ENCODE measurements at places on chromosomes 4 and X. TPM values are rescaled to one million over a fixed set of nuclear protein-coding genes. Genes with fewer than 3 reads are reported as not detected.

The ANXA5 gene
- total RNA-seq: 1,022 TPM

The SOWAHD gene
- total RNA-seq: 1.6 TPM

The MAGEB17 gene
- total RNA-seq: 0.11 TPM

The GPC4 gene
- 25.8 TPM for total RNA-seq

- no peak overlapping the region for H3K27ac ChIP-seq
- H3K4me3 ChIP-seq: no peak overlapping the region
- H3K27me3 ChIP-seq: no peaks in the 10 kb centered on the region
- no peaks in the 10 kb centered on the region for H3K4me1 ChIP-seq
- DNase-seq: no peak
Measured at GRCh38 chr4:177964693-177965168, 522.5 kb upstream of the AGA start.

GRCh38 chr4:168551945-168552695 is 55.3 kb downstream of the PALLD start:
- peak overlapping the region; percentile 87 for H3K27ac ChIP-seq
- H3K27me3 ChIP-seq: no peaks in the 10 kb centered on the region
- no peak for DNase-seq
- peaks cover 39% of the 10 kb centered on the region for H3K4me1 ChIP-seq

DNA sequence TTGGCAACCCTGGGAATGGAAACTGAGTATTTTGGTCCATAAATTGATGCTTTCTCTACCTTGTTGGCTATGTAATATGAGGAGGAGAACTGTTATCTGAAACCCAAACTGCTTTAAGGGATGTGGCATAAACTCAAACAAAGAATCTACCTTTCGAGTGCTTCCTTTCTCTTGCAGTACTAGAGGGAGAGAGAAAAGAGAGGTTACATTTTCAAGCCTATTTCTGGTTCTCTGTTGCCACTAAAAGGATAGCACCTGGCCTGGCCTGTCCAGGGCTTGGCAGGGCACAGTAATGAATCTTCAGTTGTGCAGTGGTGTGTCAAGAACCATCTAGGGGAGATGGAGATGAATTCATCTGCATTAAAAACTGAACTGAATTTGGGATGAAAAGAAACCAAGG is 308.6 kb downstream of the PTTG2 start:
- H3K4me1 ChIP-seq: no peaks in the 10 kb centered on the region
- no peaks in the 10 kb centered on the region for H3K27me3 ChIP-seq
- H3K36me3 ChIP-seq: no peaks in the 10 kb centered on the region
- no peak overlapping the region for H3K27ac ChIP-seq
- no peak for DNase-seq
- H3K4me3 ChIP-seq: no peak overlapping the region

DNA sequence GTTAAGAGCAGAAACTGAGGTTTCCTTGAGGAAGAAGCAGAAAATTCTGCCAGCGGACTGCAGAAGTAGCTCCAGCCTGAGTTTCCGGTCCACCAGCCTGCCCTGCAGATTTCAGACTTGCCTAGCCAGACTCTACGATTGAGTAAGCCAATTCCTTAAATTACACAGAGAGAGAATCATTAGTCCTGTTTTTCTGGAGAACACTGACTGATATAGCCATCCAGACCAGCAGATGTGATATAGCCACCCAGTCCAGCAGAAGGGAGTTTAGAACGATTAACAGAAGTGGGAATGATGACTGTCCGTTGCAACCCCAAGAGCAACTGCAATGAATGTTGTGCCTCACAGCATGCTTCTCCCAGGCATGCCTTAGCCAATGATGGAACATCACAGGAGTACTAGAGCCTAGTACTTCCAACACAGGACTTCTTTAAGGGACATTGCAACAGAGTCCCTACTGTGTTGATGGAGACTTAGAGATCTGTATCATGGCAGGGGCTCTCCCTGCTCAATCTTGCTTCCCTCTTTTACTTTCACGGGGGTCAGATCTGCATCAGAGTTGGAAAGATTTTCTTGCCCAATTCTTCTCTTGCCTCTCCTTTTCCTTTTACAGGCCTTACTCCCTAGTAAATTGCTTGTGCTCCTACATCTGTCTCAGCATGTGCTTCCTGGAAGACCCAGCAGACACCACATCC is 264.6 kb upstream of the CLNK start:
- no peaks in the 10 kb centered on the region for H3K4me1 ChIP-seq
- no peaks in the 10 kb centered on the region for H3K36me3 ChIP-seq
- no peaks in the 10 kb centered on the region for H3K27me3 ChIP-seq
- H3K27ac ChIP-seq: no peak overlapping the region
- no peak for DNase-seq

DNA sequence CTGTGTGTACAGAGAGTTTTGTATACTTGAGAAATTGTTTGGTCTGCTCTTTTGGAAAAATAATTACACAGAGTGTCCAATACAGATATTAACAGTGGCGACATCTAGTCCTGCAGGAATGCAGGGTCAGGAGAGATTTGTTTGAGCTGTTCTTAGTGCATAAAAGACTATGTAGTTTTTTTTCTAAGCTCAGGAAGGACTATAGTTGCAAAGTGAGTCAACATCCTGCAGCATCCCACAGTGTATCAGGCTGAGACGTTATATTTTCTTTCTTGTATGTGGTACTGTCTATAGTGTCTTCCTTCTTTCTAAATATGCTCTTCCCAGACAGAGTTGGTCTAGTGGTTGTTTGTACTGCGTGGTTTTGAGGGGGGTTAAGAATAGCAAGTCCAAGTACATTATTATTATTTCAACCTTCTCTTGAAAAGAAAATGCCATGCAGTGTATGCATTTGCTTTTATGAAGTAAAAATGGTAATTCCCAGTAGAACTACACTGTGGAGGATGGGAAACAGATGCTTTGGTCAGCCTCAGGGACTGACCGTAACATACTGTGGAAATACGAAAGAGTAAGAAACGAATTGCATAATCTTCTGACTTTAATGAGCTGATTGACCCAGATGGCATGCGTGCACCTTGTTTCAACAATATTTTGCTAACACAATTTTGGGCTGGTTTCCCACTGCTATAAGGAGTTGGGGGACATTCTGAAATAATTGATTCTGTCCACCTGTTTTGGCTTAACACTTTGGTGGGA is 67.4 kb downstream of the DMP1 start:
- H3K4me3 ChIP-seq: no peak overlapping the region
- H3K27ac ChIP-seq: no peak overlapping the region
- H3K27me3 ChIP-seq: no peaks in the 10 kb centered on the region
- DNase-seq: no peak

GRCh38 chrX:19198473-19198872 is 76.2 kb upstream of the ADGRG2 start:
- H3K36me3 ChIP-seq: no peaks in the 10 kb centered on the region
- no peak for DNase-seq
- H3K4me1 ChIP-seq: no peaks in the 10 kb centered on the region
- no peak overlapping the region for H3K4me3 ChIP-seq
- H3K27me3 ChIP-seq: no peaks in the 10 kb centered on the region

DNA sequence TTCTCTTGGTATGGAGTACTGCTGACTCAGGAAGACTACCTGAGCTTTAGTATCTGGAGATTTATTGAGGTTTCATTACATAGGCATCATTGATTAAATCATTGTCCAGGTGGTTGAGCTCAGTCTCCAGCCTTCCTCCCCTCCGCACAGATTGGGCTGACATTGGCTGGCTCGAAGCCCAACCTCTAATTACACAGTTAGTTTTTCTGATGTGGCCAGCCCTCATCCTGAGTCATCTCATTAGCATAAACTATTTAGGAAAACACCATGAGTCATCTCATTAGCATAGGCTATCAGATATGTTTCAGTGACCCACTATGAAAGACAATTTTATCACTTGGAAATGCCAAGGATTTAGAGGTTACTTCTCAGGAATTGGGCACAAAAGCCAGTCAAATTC is 93.9 kb upstream of the ANKRD50 start:
- H3K4me1 ChIP-seq: no peaks in the 10 kb centered on the region
- H3K27ac ChIP-seq: no peak overlapping the region
- H3K27me3 ChIP-seq: no peaks in the 10 kb centered on the region
- H3K4me3 ChIP-seq: no peak overlapping the region
- no peak for DNase-seq

DNA sequence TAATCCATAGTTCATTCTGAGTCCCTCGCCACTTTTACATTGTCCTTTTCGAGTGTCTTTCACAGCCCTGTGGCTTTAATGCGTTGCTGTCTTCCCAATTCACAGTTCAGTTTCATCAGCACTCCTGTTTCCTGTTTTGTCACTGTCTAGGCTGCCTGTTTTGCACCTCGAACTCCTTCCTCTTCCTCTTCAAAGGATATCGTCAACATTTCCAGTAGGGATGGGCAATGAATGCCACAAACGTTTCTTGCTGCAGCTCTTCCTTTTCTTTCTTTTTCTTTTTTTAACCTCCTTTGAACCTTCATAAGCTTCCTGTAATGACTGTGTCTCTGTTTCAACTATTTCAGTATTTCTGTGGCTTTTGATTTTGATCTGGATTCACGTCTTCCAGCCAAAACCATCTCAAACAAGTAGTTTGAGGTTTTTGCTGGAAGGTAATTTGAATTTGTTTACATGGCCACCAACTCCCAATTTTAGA is 105.4 kb downstream of the ANXA3 start:
- H3K27me3 ChIP-seq: no peaks in the 10 kb centered on the region
- 0 out of 2 replicates have a peak overlapping the region, but pooled peaks have one; percentile 10 for H3K27ac ChIP-seq
- H3K36me3 ChIP-seq: no peaks in the 10 kb centered on the region
- H3K4me1 ChIP-seq: peaks cover 60% of the 10 kb centered on the region

- no peak overlapping the region for H3K4me3 ChIP-seq
- no peaks in the 10 kb centered on the region for H3K27me3 ChIP-seq
- H3K4me1 ChIP-seq: no peaks in the 10 kb centered on the region
- DNase-seq: no peak
Measured at GRCh38 chrX:154779261-154779660, 16.6 kb downstream of the DKC1 start.

DNA sequence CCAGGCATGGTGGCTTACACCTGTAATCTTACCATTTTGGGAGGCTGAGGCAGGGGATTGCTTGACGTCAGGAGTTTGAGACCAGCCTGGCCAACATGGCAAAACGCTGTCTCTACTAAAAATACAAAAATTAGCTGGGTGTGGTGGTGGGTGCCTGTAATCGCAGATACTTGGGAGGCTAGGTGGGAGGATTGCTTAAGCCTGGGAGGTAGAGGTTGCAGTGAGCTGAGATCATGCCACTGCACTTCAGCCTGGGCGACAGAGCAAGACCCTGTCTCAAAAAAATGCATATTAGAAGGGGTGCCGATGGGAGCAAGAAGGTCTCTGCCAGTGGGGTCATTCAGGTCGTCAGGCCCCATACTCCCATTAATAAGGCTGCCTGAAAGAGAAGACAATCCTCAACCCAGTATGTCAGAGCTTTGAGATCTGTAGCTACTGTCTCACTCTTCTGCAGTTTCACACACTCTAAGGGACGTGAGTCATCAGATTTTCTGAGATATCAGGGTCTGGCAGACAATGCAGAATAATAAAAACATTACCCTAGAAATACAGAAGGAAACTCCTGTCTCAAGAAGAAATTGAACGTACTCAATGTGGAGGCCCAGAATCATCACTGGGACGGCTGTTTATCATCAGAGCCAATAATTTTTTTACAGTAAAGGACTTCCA is 176.7 kb upstream of the FAT1 start:
- H3K36me3 ChIP-seq: no peaks in the 10 kb centered on the region
- peak; percentile 70 for DNase-seq
- H3K27me3 ChIP-seq: no peaks in the 10 kb centered on the region
- H3K27ac ChIP-seq: peak overlapping the region; percentile 66
- no peak overlapping the region for H3K4me3 ChIP-seq

DNA sequence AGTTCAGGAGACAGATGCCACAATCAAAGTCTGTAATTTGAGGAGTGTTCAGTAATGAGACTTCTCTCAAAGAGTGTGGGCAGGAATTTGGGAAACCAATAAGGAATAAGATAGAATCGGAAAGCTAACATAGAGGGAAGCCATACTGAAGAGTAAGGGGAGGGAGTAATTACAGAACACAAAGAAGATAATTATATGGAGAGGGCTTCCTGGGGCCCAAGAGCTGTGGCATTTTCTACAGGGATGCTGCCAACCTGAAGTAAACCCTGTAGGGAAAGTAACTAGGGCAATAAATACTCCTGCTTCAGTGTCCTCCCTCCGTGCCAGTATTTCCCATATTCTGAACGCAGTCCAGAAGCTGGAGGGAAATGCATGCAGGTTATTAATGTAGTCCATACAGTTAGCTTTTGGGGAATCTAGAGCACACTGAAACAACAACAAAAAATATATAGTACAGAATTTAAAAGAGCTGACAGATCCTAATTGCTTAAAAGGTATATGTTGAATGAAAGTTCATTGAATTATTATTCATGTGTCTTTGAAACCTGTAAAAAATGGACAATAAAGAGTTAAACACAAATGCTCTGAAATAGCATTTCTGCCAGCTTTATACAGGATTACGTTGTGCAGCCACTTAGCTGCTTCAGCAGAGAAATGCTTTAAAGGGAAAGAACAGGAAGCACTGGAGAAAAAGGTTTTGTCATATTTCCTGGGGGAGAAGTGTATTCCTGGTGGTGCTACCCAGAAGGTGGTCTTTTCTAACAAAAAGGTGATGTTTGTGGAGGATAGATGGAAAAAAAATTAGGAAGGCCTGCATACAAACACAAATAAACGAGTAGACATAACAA is 48.0 kb downstream of the CXXC4 start:
- no peak overlapping the region for H3K27ac ChIP-seq
- no peaks in the 10 kb centered on the region for H3K4me1 ChIP-seq
- no peak overlapping the region for H3K4me3 ChIP-seq
- H3K36me3 ChIP-seq: no peaks in the 10 kb centered on the region
- H3K27me3 ChIP-seq: no peaks in the 10 kb centered on the region

DNA sequence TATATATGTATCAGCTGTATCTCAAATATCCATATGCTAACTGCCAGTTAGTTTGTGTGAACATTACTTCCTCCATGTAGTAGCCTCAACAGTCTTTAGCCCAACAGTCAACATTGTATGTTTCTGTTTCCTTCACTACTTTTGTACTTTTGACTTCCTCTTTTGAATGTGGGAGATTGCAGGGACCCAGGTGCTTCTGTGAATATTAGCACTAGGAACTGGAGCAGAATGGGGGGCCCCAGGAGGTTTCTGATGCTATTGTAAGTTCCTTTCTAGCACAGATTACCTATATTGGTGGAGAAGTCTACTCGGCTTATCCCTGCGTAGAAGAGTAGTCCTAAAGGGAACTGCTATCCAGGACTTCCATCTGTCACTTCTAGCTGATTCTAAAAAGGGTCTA is 2.3 kb downstream of the PLAC8 start:
- peak overlapping the region; percentile 37 for H3K4me3 ChIP-seq
- H3K27me3 ChIP-seq: no peaks in the 10 kb centered on the region
- peak; percentile 32 for DNase-seq
- H3K36me3 ChIP-seq: peaks cover 35% of the 10 kb centered on the region
- peaks cover 66% of the 10 kb centered on the region for H3K4me1 ChIP-seq
- H3K27ac ChIP-seq: peak overlapping the region; percentile 85

DNA sequence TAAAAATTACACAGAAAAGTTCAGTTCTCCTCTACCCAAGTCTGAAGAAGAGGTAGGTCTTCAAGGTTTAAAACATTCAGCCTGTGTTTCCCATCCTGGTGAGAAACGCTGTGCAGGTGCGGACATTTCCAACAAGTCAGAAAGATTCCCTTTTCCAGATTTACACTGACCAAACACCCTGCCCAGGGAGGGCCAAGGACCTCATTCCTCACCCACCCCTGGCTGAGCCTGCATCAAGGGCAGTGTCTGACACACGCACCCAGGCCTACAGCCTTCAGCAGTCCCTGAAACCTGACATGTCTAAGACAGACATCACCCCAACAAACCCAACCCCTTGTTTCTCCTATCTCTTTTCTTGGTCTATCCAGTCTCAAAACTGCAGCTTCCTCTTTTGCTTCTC is 105.9 kb downstream of the APBB2 start:
- H3K4me1 ChIP-seq: no peaks in the 10 kb centered on the region
- H3K36me3 ChIP-seq: no peaks in the 10 kb centered on the region
- H3K27me3 ChIP-seq: no peaks in the 10 kb centered on the region
- DNase-seq: no peak
- H3K27ac ChIP-seq: no peak overlapping the region
